ENCODE measurements at places on chromosomes 12 and 14.
A peak's percentile ranks its signal among the peaks of the same experiment; 100 is the strongest.

GRCh38 chr12:62627181-62627580, 160.6 kb downstream of the MON2 start:
- no peak for DNase-seq

DNA sequence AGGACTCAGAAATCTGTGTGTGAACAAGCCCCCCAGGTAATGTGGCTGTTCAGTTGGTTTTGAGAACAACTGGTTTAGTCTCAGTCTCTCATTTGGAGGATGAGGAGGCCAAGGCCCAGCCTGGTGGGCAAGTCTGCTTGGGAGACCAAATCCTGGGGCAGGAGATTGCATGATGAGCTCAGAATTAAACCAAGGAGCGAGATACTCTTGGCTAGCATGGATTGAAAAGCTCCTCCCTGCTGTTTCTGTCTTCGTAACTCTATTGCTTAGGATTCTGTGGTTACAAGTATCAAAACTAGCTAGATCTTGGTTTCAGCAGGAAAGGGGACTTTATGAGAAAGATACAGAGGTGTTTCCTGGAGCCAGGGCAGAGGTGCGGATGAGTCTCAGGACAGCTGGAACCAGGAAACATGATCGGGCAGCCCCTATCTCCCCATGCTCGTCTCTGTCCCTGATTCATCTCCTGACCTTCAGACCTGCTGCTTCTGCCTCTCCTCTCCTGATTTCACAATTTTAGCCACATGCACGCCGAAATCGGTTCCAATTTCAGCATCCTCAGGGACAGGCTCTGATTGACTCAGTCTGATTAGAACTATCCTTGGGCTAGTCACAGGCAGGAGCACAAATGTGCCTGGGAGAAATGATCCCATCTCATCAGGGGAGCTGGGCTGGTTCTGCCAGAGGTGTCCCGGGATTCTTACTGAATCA, 40.2 kb upstream of the RIN3 start:
- DNase-seq: peak; percentile 24

DNA sequence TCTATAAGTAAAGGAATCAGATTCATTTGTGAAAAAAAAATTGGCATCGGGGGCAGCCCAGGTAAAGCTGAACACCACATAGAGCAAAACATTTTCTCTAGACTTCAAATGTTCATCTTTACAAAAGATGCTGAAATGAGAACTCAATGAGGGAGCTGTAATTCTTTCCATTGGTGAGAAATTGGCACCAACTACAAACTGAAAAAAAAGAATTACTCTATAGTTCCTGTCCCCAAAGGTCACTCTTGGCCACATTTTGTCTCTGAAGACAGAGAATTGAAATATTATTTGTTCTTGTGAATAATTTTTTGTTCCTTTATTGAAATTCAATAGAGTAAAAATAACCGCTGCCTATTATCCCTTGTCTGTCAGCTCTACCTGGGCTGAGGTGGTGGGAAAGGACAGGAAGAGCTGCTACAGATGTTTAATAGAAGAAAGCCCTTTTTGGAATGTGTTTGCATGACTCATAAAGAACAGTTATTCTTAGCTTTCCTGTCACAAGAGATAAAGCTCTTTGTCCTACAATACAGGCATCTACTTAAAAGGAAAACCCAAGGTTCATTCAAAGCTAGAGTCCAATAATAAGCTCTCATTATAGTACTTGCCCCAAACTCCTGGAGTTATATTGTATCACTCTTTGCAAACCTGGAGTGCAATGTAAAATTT, 380.1 kb upstream of the KITLG start:
- DNase-seq: no peak

- no peak for DNase-seq
Observed at GRCh38 chr14:97077253-97077653, 280.1 kb downstream of the VRK1 start.

GRCh38 chr12:111030800-111031199, 110.4 kb upstream of the MYL2 start:
- no peak for DNase-seq

GRCh38 chr14:83047059-83047830, 1513.6 kb upstream of the SEL1L start:
- no peak for DNase-seq

- DNase-seq: no peak
Observed at GRCh38 chr12:52041695-52042123, 9.5 kb upstream of the NR4A1 start.

DNA sequence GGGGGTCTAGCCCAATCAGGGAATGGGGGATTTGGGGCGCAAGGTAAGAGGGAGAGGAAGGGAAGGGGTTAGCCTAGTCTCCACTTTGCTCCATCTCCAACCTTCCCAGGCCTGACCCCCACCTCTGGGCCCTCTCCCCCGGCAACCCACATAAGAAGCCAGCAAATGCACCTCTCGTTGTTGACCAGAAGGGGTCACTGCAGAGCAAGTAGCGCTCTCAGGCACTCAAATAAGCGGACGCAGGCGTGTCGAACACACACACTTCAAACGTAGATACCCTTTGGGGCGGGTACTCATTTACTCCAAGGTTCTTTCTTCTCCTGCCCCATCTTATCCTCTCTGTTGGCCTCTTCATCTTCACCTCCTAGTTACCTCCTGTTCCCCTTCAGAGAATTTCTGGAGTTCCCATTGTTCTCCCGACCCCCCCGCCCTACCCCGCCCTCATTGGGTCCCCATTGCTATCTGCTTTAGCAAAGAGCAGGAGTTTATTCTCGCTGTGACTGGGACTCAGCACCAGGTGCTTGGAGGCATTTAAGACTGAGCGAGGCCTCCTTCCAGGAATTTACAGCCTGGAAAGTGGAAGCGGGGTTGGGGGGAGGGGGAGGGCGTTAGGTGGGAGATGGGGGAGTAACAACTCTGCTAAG, 1.5 kb upstream of the SRRM4 start:
- DNase-seq: no peak

- DNase-seq: no peak
Observed at GRCh38 chr14:90632451-90632850, 183.8 kb downstream of the TTC7B start.

- DNase-seq: peak; percentile 61
Observed at GRCh38 chr12:85468356-85469157, 188.5 kb downstream of the ALX1 start.

DNA sequence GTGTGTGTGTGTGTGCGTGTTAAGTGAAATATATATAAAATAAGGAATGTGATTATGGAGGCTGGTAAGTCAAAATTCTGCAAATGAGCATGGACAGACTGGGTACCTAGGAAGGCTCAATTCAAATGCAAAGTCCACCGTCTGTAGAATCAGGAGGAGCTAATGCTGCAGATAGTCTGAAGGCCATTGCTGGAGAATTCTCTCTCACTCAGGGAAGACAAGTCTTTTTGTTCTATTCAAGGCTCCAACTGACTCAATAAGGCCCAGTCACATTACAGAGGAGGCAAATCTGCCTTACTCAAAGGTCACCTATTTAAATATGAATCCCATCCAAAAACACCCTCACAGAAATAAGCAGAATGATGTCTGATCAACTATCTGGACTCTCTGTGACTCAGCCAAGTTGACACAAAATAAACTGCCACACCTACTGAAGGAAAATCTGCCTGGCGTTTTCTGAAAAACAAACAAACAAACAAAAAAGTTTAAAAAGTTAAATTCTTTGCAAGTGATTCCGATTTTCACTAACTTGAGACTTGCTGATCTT, 684 bp upstream of the KLRF2 start:
- DNase-seq: no peak

DNA sequence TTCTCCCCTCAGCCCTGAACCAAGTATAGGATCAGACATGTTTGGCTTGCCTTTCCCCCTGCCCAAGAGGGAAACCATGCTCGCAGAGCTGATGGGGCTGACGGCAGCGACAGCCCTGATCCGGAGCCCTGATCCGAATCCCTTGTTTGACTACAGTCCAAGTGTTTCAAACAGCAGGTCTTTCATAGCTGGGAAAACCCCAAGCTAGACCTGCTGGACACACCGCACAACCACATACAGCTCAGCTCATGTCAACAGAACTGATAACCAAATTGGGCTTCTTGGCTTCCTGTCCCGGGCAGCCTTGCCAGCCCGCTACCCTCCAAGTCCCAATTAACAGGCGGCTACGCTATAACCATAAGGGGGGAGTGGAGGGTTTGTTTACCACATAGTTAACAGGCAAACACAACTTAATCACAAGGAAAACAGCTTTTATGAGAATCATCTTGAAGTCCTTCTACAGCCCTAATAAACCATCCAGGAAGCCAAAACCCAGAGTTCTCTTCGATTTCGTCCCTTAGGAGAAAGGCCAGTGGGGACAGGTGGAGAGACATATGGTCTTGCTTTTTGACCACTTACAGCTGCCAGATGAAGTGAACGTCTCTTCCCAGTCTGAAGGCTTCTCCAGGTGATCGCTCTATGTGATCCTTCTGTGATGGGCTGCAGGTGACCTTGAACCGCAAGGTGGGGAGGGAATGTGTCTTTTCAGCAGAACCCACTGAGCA, 64.5 kb upstream of the MANSC4 start:
- no peak for DNase-seq

GRCh38 chr12:8947737-8948136, 1.7 kb downstream of the M6PR start:
- DNase-seq: no peak

GRCh38 chr14:53640695-53641094, 315.9 kb downstream of the BMP4 start:
- no peak for DNase-seq

DNA sequence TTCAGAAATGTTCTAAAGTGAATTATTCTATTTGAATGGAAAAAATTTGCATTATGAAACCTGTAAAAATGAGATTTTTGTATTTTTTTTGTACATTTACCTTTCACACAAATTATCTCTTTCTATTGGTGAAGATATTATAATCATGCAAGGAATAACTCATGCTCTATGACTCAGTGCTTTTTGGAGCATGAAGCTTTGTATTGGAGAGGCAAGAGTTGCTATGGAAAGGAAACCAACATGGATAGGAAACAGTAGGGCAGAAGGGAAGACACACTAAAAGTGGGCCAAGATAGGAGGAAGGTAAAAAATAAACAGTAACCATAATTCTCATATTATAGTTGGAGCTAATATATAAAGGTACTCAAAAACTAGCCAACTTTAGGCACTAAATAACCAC, 79.0 kb downstream of the PLCZ1 start:
- DNase-seq: no peak

- DNase-seq: no peak
Observed at GRCh38 chr12:48447755-48448154, 24.6 kb upstream of the ANP32D start.

DNA sequence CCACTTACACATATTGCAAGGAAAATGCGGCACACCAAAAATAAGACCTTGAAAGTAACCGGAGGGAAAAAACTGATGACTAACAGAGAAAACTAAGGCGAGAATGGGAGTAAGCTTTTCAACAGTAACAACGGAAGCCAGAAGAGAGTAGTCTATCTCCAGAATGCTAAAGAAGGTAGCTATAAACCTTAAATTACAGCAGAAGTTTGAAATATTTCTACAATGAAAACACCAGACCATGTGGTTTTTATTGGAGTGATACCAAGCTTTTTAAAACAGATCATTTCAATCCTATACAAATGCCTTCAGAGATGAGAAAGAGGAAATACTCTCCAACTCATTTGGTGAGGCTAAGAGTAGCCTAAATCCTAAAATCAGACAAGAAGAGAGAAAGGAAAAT, 209.5 kb downstream of the ANO6 start:
- no peak for DNase-seq

DNA sequence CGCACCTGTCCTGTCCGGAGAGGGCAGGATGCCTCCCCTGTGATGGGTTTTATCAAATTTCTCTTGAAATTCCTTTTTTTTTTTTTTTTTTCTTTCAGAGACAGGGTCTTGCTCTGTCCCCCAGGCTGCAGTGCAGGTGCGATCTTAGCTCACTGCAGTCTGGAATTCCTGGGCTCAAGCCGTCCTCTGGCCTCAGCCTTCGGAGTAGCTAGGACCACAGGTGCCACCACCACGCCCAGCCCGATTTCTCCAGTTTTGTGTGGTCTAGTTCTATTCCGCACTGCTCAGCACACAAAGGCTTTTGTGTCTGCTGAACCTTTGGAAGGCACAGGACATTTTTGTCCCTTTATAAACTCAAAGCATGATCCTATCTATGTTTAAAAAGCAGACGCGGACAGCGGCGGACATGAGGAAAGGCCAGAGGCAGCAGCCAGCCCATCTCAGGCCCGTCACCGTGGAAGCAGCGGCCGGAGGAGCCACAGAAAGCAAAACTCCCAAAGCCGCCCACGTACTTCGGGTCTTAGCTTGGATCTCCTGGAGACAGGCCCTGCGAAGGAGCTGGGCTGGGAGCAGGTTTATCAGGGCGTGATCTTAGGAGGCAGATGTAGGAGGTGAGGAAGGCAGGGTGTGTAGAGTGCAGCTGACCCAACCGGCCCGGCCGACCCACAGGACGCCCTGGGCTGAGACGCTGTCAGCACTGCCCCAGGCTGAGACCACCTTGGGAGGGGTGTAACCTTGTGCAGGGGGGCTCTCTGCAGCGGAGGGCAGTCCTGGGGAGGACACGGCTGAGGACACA, 30.9 kb upstream of the FBRSL1 start:
- no peak for DNase-seq

Measured in mesothelial cell of epicardium (in vitro differentiated cells).